Stimulated activated CD8-positive, alpha-beta memory T cell treated with anti-CD3 and anti-CD28 coated beads, Interleukin-7, amount 100 ng/mL, for 24 hours (primary cell): ENCODE measurements at places on chromosomes 7 and 10.

GRCh38 chr7:70693686-70694433 is 438.1 kb upstream of the GALNT17 start:
- no peak for DNase-seq

GRCh38 chr7:127833641-127834040 is 181.6 kb downstream of the SND1 start:
- no peak for DNase-seq

- no peak for DNase-seq
Observed at GRCh38 chr7:71716690-71717089, 584.7 kb downstream of the GALNT17 start.

DNA sequence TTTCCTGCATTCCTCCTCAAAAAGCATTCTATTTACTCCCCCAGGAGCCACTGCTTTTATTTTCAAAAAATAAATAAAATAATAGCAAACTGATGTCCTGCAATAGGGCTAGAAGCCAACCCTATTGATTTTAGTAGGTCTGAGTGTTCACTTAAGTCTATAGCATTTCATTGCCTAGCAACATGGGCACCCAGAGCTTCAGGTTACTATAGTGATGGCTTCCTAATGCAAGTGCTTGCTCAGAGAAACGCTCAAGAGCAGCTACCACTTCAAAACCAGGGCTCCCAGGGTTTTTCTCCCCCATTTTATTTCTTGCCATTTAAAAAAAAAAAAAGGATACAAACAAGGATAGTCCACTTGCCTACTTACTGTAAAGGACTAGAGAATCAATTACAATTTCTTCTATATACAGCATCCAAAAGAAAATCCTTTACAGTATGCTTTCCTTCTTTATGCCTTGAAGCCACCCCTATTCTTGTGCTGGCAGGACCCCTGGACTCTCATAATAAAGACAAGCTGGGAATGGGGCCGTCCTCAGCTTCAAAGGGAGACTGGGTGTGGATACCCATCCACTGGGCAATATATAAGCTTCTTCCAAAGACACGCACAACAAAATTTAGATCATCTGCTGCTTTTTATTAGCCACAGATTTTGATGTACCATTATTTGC is 133.3 kb downstream of the VPS41 start:
- DNase-seq, result no peak

- no peak for DNase-seq
Observed at GRCh38 chr10:48598936-48599829, 5.7 kb downstream of the ARHGAP22 start.

- DNase-seq, result no peak
Observed at GRCh38 chr10:118139321-118139720, 92.6 kb upstream of the RAB11FIP2 start.

DNA sequence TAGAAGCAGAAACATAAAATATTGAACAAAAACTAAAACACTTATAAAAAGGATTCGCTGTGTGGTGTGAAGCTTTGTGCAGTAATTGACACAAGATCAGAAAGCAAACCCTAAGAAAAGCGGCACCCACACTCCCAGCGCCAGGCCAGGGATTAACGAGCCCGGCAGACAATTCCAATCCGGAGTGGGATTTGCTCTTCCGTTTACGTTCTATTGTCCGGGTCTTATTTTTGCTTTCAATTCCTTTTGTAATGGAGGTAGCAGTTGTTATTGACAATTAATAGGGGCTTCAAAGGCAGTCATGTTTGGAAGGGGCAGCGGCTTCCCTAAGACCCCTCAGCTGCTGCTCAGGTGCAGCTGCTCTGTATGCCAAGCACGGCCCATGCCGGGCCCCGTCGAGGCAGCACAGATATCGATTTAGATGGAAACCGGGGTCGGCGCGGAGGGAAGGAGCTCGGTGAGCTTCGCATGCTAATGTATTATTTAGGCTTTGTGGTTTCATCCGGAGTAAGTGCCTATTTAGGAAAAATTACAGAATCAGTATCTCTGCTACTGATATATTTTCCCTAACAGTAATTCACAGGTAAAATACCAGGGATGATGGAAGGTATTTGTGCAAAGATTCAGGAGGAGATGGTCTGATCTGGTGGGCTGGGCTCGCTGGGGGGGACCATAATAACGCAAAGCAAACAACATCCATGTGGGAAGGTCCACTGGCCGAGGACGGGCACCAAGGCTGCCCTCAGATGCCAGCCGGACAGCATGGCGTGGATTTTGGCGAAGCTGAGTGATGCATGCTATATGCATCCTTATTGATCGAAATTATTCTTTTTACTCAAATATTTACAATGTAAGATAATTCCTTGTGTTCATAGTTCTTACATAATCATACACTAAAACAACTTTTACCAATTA is 561.7 kb downstream of the PTPRN2 start:
- no peak for DNase-seq

DNA sequence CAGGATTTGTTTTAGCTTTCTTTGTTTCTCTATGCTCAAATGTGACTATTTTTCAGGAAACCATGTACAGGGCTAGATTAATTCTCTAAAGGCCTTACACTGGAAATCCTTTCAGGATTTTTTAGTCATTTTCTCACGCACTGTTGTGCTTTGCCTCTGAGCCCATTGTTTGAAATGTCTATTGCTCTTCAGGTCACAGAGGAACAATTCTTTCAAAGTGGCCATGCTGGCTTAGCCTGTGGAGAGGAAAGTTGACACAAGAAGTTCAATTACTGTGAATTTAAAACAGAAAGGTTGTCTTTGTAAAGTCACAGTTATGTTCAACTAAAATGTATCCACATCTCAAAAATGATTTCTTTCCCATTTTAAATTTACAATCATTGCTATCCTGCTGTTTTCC is 1071.7 kb upstream of the POT1 start:
- no peak for DNase-seq

DNA sequence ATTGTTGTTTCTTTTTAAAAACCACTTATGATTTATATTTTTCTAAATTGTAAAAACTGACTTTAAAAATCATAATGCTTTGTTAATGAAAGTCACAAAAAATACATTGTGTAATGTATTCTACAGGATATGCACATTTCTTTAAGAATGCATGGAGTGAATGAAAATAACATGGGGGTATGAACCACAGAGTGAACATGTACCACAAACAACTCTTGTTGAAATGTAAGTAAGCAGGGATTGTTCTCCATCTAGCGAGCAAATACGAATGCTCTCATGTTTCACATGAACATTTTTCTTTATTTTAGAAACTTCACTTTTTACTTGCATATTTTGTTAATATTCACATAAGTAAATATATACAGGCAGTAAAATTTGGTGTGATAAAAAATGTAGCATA is 35.6 kb upstream of the LAMB4 start:
- DNase-seq, result no peak

DNA sequence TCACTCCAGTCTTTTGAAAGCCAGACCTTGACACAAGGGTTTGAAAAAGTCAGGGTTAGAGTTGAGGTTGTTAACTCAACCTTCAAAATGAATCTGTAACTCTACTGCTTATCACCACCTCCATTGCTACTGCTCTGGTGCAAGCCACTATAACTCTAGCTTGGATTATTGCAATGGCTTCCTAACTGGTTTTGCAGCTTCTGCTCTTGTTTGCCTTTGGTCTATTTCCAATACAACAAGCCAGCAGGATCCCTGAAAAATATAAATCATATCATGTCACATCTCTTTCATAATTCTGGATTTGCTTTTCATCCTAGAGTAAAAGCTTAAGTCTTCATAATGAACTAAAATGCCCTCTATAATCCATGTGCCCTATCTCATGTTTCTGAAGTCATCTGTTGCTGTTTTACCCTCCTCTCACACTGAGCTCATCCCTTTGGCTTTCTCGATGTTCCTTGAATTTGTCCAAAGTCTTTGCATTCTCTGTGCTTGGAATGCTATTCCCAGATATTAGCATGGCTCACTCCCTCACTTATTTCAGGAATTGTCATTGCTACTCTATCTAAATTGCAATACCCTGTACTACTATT is 10.9 kb downstream of the TAS2R60 start:
- DNase-seq, result no peak

GRCh38 chr10:116026725-116027124 is 246.3 kb downstream of the GFRA1 start:
- no peak for DNase-seq

- DNase-seq, result peak; percentile 22
Observed at GRCh38 chr7:129553899-129554461, 51.6 kb downstream of the SMKR1 start.

DNA sequence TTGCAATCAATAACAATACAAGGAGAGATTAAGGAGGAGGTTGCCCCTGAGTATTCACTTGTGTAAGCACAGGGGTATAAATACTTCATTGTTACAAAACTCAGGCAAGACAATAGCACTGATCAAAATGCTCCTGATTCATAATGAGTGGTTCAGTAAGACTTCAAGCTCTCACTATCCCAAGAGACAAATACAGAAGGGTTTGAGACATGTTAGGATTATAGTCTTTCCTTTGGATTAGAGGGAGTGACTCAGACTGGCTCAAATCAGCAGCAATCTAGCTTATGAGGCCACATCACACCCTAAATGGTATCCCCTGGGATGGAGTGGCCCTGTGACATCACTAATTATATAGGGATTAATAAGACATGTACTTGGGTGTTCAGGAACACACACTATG is 167.2 kb upstream of the HGF start:
- no peak for DNase-seq

- DNase-seq, result no peak
Observed at GRCh38 chr7:129317450-129317849, 92.6 kb downstream of the AHCYL2 start.

DNA sequence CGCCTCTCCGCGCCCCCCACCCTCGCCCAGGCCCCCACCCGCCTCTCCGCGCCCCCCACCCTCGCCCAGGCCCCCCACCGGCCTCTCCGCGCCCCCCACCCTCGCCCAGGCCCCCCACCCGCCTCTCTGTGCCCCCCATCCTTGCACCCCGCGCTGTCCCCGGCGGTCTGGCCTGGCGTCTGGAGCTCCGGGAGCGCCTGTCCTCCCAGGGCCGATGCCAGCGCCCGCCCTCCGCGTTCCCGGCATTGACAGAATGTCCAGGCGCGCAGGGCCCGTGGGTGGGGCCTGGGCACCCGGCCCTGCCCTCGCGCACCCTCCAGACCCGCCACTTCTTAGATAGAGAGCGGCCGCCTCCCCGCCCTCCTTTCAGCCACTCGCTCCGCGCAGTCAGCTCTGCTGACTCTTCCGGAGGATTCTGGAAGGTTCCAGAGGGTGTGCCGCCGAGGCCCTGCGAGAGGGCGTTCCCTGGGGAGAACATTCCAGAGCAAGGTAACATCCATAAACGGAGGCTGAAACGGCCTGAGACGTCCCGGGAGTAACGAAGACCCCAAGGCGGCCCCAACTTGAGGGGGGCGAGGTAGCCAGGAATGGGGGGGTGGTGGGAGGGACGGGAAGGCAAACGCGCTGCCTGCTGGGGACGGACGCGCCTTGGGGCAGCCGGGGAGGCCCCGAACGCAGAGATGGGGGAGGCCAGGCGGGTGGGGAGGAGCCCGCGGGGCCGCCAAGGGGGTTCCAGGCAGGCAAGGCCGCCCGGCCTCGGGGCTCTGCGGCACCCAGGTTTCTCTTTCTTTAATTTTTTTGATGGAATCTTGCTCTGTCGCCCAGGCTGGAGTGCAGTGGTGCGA is 117.8 kb downstream of the DYNC2I1 start:
- DNase-seq, result no peak

GRCh38 chr10:15877836-15878576 is 17.7 kb upstream of the MINDY3 start:
- no peak for DNase-seq

DNA sequence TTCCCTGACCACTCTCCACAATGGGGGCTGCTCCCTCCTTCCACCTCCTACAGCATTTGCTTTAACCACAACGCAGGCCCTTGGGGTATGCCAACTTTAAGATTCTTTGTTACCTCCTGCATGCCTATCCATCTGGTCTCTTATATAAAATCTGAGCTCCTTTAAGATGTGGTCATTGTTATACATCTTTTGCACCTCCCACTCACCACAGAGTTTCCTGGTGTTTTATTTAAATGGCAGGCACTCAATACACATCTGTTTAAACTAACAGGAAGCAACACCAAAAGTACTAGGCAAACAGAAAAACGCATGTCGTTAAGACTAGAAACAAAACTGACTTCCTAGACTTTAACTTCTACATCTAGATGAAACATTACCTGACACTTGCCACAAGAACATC is 36.3 kb downstream of the SLC25A13 start:
- no peak for DNase-seq

DNA sequence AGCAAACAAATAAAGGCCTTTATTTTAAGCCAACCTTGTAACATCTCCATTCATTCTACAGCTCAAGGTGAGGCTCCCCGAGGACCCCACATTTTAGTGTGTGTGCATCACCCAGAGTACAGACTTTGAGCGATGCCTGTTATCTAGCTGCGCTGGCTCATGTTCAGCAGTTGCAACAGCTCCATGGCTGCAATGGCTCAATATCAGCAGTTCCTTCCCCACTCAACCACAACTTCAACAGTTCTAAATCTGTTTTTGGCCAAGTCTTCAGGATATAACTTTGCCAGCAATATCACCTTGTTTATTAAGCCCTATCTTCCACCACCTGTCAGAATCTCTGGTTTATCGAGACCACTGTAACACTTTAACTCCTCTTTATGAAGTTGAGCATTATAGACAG is 95.8 kb downstream of the WNT2 start:
- no peak for DNase-seq

GRCh38 chr10:4663162-4663992 is 162.6 kb upstream of the AKR1E2 start:
- DNase-seq, result no peak

DNA sequence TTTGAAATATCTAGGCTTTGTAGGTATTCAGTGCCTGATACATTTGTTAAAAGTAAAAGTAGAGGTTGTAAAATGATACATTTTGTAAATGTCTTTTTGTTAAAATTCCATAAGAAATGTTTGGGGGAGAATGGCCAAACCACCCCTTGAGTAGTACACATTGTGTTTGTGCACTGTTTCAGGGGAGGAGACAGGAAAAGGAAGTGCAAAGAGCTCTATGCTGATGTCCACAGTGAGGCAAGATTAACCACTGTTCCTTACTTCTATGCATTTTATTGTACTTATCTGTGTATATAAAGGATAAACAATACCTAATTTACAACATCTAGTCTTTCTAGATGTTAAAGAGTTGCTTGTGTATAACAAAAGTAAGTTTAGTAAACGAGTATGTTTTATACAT is 7.4 kb upstream of the CYCS start:
- DNase-seq, result no peak

DNA sequence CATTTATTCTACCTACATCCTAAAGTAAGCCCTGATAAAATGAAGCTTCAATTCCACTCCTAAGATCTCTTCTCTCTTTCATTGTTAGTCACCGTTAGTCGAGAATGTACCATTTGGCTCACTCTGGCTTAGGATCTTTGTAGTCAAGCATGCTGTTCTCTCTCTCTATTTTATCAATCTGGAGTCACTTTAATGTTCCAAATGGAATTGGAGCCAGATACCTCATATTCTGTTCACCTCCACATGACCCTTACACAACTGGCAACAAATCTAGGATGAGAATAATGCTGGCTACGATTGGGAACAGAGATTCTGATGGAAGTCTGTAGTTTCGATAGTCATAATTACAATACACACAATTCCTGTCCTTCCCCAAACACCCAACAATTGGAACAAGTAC is 213.7 kb downstream of the TWIST1 start:
- DNase-seq, result no peak

GRCh38 chr7:33108554-33109004 is 625 bp downstream of the RP9 start:
- DNase-seq, result no peak
